ENCODE measurements at places on chromosomes 7 and 10. TPM values are rescaled to one million over a fixed set of nuclear protein-coding genes. Genes with fewer than 3 reads are reported as not detected.

PLXNA4 gene
- 30.2 TPM for total RNA-seq

ARMH3 gene
- 18.4 TPM for total RNA-seq

FFAR4 gene
- total RNA-seq, result 5.8 TPM

NPY gene
- not detected for total RNA-seq

MYL10 gene
- total RNA-seq, result not detected

XRCC2 gene
- total RNA-seq, result 0.75 TPM

RNF148 gene
- total RNA-seq, result 2.6 TPM

CPN1 gene
- not detected for total RNA-seq

FAM25G gene
- not detected for total RNA-seq

WDR11 gene
- total RNA-seq, result 112 TPM

CARD11 gene
- 0.88 TPM for total RNA-seq

SYCE1 gene
- total RNA-seq, result not detected

FAM24B gene
- total RNA-seq, result 1.9 TPM

CLCN1 gene
- total RNA-seq, result 0.38 TPM

CDHR1 gene
- total RNA-seq, result 0.17 TPM

CALML3 gene
- not detected for total RNA-seq

FAM180A gene
- total RNA-seq, result 1.1 TPM

TMED4 gene
- 61.8 TPM for total RNA-seq

LRIT1 gene
- total RNA-seq, result not detected

OR6B1 gene
- not detected for total RNA-seq

BAG3 gene
- 33.1 TPM for total RNA-seq

MRPS24 gene
- 74.9 TPM for total RNA-seq

EBLN1 gene
- total RNA-seq, result not detected

ACHE gene
- total RNA-seq, result 0.66 TPM

LRRC4 gene
- 2.4 TPM for total RNA-seq

SMKR1 gene
- not detected for total RNA-seq

WEE2 gene
- not detected for total RNA-seq

INSYN2A gene
- total RNA-seq, result not detected

PRSS2 gene
- not detected for total RNA-seq

IL15RA gene
- total RNA-seq, result 26.0 TPM

ANKRD61 gene
- total RNA-seq, result 0.44 TPM

JAKMIP3 gene
- 0.75 TPM for total RNA-seq

CFAP46 gene
- not detected for total RNA-seq

COPG2 gene
- 8.3 TPM for total RNA-seq

EXOSC1 gene
- 24.3 TPM for total RNA-seq

C10orf53 gene
- total RNA-seq, result not detected

GIMAP5 gene
- total RNA-seq, result 89.7 TPM

UPK3BL1 gene
- 13.9 TPM for total RNA-seq

LGI1 gene
- total RNA-seq, result 0.66 TPM
